GDM1 (cell line): ENCODE measurements at places on chromosomes 13 and 19.

GRCh38 chr19:45809643-45810159 lies 5.4 kb downstream of the RSPH6A start:
- DNase-seq, result peak; percentile 54

GRCh38 chr19:50967929-50968715 lies 1.3 kb downstream of the KLK6 start:
- no peak for DNase-seq

GRCh38 chr13:110314516-110315245 lies 7.6 kb downstream of the COL4A2 start:
- no peak for DNase-seq

GRCh38 chr19:46630586-46631205 lies 5.3 kb downstream of the GNG8 start:
- DNase-seq, result no peak

DNA sequence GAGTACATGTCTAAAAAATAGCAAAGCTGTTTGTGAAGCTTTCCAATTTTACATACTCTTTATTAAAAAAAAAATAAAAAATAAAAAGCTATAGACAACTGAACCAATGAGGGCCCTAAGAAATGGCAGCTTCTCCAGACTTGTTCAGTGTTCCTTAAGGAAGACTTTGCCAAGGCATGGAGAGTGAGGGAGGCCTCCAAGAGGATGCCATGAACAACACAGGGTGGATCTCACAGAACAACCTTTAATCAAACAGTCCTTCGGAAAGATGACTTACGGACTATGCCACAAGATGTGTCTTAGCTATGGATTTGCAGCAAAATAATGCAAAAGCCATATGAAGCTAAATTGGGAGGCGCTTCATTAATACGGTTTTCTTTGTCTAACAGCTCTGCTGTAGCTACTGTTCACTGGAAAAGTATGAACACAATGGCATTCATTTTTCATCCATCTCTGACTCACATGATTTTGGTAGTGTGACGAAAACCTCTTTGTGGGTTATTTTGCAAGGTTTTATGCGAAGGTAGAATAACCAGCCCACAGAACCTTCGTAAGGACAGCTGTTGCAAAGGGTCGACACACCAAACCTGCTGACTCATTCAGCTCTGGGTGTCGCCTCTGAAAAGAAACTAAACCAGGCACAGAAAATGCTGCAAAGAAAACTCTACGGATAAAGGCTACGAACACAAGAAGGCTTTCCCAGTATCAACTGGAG lies 27.7 kb downstream of the EFNB2 start:
- no peak for DNase-seq

GRCh38 chr19:48638831-48639381 lies 1.7 kb upstream of the DBP start:
- no peak for DNase-seq

DNA sequence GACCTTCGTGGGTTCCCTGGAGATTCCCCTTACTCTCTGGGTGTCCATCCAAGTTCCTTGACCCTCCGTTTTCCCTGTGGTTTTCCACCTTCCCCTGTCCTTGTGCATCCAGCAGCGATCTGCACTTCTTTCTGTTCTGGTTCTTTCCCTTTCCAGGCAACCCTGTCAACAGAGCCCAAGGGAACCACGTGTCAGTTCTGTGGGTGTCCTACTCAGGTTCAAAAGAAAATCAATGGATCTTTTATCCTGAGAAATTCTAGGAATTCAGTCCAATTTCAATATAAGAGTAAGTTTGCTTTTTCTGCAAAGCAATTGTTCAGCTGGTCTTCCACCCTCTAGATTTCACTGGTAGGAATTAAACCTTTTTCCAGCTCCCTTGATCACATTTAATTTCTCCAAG lies 1394.8 kb upstream of the SLC10A2 start:
- no peak for DNase-seq
